ENCODE measurements at places on chromosomes 5 and 9.

DNA sequence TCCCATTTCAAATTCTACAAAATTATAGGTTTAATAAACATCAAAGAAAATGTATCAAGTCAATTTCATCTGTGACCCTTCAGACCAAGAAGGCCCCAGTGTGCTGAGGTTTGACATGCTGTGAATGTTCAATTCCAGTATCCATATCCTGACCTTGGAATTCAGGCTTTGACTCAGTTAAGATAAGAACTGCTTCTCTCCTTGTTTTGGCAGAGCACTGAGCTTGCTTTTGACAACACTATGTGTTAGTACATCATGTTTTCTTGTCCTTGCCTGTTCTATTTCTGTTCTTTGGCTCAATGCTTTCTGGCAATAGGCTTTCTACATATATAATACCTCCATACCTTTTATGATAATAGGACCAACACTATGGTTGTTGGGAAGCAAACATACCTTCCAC is 105.6 kb downstream of the PLCXD3 start:
- no peak for DNase-seq

DNA sequence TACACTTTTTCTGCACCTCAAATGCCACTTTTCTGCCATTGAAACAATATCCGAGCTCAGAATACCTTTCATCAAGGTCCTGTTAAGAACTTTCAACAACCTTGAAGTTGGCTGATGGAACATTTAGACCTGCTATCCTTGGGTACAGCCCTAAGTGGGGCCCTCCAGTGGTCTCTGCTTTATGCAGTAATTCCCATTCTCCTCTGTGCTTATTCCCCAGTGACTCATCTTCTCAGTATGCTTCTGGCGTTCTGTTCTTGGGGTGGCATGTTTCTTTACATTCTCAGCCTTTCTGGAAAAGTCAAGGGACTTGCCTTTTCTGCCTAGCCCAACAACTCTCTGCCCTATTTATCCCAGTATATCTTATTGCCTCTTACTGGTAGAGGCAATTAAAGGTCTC is 7.1 kb downstream of the ANP32B start:
- DNase-seq, result peak; percentile 20

- DNase-seq, result peak; percentile 57
Observed at GRCh38 chr5:77356740-77357139, 135.4 kb downstream of the WDR41 start.

GRCh38 chr5:178131446-178131996 is 707 bp downstream of the RMND5B start:
- DNase-seq, result no peak

Data from fibroblast of skin of left biceps (primary cell).